ENCODE measurements at places on chromosomes 1 and 21.

GRCh38 chr21:29875036-29875716 is 64.6 kb downstream of the GRIK1 start:
- DNase-seq, result no peak

GRCh38 chr21:44799646-44800045 is 2.0 kb downstream of the UBE2G2 start:
- DNase-seq, result no peak

DNA sequence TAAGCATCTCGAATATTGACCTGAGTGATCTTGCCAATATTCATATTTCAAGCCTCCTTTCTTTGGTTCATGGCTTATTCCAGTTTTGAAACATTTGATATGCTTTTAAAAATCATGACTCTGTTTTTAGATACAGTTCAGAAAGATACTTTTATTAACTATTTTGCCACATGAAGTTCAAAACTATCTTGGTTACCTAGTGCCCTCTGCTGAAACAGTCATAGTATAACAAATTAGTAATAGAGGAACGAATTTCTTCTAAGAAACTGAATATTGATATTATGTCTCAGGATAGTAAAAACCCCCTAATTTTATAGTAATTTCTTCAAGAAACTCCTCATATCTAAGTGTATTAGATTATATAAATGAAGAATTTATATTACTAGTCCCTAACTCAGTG is 52.6 kb upstream of the RC3H1 start:
- DNase-seq, result no peak

GRCh38 chr1:184576822-184577221 is 177.8 kb downstream of the EDEM3 start:
- DNase-seq, result no peak

DNA sequence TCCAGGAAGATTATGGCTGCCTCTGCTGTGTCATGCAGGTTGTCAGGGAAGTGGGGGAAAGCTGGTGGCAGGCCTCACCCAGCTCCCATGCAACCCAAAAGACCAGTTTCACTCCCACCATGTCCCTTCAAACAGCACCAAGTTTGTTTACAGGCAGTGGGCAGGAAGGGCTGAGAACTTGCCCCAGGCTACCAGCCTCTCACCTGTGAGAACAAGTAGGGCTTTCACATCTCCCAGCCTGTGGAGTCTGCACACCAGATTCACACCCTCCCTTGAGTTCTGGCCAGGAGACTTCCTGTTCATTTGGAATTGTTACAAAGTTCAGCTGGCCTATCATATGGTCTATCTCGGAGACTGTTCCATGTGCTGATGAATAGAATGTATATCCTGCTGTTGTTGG is 27.8 kb downstream of the RPAP2 start:
- DNase-seq, result no peak

GRCh38 chr1:62962901-62963776 is 179.2 kb downstream of the ATG4C start:
- DNase-seq, result no peak

- no peak for DNase-seq
Observed at GRCh38 chr1:171858696-171859095, 17.4 kb downstream of the DNM3 start.

- no peak for DNase-seq
Observed at GRCh38 chr1:198157847-198158725, 1.3 kb downstream of the NEK7 start.

All from activated CD8-positive, alpha-beta memory T cell treated with anti-CD3 and anti-CD28 coated beads, Interleukin-2, amount 50 U/mL, for 4 hours (primary cell).